ENCODE measurements at places on chromosomes 6 and 20.

- DNase-seq = no peak
Observed at GRCh38 chr6:1001655-1002349, 308.9 kb upstream of the EXOC2 start.

GRCh38 chr6:30041221-30041620 lies 19.8 kb upstream of the POLR1H start:
- no peak for DNase-seq

GRCh38 chr6:111069382-111070104 lies 17.8 kb upstream of the SLC16A10 start:
- no peak for DNase-seq

GRCh38 chr6:150099953-150100352 lies 31.0 kb upstream of the ULBP3 start:
- no peak for DNase-seq

GRCh38 chr6:111912904-111913303 lies 39.7 kb upstream of the FYN start:
- DNase-seq = no peak

DNA sequence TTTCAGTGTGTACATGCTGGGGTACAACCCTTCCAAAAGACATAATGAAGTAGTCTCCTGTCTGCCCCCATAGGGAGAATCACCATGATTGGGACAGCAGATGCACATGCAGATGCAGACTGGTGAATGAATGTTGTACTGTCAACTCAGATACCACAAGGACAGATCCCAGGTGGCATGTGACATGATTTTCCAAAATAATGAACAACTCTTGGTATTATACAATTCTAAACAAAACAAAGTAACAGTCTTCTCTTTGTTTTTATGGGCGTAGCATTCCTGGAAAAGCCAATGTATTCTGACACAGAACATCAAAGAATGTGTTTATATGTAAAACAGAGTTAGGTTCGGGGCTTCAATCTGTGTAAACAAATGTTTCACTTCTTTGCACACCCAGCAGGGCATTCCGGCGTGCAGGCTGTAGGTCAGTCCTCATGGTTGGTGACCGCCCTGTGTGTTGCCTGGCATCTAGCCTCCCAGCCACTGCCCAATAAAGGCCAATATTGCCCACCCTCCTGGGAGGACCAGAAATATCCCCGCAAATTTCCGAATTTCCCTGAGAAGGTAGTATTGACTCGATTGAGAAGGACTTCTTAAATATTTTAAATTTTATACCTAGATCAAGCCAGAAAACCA lies 127.7 kb downstream of the KLHL32 start:
- no peak for DNase-seq

GRCh38 chr6:14452567-14453527 lies 335.3 kb downstream of the CD83 start:
- peak; percentile 48 for DNase-seq

GRCh38 chr6:135722679-135723078 lies 128.8 kb upstream of the PDE7B start:
- no peak for DNase-seq

GRCh38 chr6:40754461-40755045 lies 167.4 kb upstream of the LRFN2 start:
- peak; percentile 10 for DNase-seq

DNA sequence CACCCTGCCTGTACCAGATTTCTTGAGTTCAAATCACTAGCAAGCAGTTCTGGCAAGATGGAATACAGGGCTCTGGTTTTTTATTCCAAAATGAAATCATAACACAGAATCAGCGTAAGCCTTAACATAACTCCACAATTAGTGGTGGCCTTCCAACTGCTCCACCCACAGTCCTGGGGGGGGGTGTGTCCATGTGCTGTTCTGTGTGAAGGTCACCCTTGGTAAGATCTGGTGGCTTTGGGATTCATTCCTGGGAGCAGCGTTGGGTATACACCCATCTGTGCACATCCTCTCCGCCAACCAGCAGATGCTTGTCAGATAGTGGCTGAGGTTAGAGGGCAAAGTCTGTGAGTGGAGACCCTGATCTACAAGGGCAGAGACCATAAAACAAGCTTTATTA lies 49.9 kb upstream of the CD83 start:
- DNase-seq = no peak

DNA sequence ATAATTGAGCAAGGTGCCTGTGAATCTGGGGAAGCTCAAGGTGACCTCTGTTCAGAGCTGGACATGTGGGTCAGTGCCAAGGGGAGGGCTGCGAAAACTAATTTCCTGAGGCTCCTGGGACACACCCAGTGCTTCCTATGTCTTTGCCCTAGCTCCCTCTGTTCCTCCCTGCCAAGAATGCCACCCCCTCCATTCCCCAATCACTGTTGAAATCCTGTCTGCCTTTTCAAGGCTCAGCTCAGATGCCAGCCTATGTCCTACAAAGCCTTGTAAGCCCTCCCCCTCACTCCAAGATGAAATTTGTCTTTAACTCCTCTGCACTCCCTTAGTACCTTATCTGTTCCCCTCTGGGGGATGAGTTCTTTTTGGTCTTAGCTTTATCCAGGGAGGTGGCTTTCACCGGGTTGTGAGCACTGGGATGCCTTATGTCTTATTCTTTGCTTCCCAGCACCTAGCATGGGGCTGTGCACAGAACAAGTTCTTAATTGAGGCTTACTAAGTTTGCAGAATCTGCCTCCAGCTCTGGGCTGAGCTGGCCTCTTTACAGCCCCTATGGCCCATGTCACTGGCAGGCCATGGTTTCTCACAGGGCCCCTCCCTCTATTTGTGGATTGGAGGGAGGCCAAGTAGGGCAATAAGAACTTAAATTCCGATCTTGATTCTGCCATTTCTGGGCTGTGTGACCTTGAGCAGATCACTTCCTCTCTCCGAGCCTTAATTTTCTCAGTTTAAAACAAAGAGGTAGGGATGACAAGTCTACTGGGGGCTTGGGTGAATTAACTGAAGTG lies 51.5 kb upstream of the EPB41L1 start:
- DNase-seq = no peak

- no peak for DNase-seq
Observed at GRCh38 chr6:170487707-170488329, 65.3 kb downstream of the PSMB1 start.

DNA sequence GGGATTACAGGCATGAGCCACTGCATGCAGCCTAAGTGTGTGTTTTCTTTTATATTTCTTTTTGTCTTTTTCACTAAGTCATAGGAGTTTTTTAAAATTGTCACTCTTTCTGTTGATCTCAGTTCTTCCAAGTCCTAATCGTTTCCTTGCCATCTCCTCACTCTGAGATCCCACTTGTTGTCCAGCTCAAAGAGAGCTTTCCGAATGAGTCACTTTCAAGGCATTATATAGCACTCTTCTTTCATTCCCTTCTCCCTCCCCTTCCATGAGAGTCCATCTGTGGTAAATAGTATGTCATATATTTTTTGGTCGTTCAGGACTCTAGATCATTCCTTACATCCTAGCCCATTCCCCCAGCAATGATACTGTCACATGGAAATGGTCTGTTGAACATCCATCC lies 4.3 kb downstream of the VAPB start:
- no peak for DNase-seq

DNA sequence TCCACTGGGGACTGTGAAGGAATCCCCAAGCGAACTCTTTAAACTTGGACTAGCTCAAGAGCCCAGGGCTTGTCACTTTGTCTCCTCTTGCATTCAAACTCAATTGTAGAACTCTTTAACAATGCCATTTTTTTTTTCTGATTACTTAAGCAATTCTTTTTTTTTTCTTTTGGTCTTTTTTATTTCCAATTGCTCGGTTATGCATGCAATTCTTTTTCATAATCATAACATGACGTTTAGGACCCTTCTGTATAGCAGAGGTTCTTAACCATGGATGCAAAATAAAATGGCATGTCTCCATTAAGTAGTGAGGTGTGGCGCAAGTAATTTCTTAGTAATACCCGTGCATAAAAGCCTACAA lies 466 bp upstream of the BFSP1 start:
- DNase-seq = no peak

DNA sequence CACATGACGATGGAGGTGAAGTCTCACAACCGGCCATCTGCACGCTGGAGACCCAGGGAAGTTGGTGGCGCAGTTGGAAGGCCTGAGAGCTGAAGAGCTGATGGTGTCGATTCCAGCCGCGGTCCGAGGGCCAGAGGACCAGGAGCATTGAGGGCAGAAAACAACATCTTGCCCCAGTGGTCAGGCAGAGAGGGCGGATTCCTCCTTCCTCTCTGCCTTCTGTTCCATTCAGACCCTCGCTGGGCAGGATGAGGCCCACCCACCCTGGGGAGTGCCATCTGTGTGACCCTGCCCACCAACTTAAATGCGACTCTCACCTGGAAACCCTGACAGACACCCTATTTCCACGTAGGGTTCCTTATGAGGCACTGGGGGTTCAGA lies 120.7 kb upstream of the PMEPA1 start:
- no peak for DNase-seq

DNA sequence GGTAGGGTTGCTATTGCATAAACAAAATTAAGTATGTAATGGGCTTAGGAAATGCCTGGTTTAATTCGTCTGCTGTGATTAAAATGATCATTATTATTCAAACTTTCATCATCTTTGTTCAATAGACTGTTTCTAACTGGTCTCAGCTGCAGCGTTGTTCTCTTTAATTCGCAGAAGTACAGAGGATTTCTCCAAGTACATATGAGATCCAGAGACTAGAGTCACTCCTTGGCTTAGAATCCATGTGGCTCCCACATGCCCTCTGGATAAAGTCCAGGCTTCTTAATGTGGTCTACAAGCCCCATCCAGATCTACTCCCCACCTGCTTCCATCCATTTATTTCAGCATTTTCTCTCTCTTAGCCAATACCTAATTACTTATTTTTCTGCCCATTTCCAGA lies 1.1 kb upstream of the ZBTB24 start:
- no peak for DNase-seq

GRCh38 chr20:32314768-32315167 lies 37.3 kb downstream of the KIF3B start:
- DNase-seq = no peak

- DNase-seq = no peak
Observed at GRCh38 chr20:18428490-18429173, 38.2 kb downstream of the DZANK1 start.

- DNase-seq = no peak
Observed at GRCh38 chr20:62560162-62560561, 82.1 kb upstream of the SLCO4A1 start.

GRCh38 chr6:14144678-14145113 lies 27.1 kb downstream of the CD83 start:
- peak; percentile 75 for DNase-seq

DNA sequence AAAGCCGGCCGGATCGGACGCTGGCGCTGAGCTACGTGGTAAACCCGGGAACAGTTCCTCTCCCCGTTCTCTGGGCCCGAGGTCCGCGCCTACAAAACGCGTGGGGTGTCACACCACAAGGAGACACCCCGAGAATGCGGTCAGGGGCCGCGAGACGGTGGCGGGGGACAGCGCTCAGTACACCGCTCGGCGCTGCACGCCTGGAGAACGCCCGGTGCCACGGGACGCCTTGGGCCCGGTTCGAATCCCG lies 670 bp downstream of the NCOA5 start:
- DNase-seq = no peak

- DNase-seq = no peak
Observed at GRCh38 chr6:635233-635632, 21.7 kb downstream of the HUS1B start.

- no peak for DNase-seq
Observed at GRCh38 chr6:17292600-17293133, 11.5 kb downstream of the RBM24 start.

DNA sequence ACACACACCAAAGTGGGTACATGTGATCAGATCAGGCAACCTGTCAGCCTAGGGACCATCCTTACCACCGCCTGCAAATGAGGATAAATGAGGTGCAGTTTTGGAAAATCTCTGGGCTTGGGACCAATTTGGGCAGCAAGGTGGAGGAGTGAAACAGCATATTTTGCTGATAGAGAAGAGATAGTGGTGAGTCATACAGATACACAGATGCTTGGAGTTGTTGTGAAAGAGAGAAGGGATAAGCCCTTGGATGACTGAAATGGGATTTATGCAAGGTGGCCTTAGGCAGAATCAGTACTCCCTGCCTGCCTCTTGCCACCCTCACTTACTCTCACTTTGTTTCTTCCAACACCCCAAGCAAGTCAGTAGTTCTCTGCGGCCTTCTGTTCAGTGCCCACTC lies 34.7 kb downstream of the BMP2 start:
- no peak for DNase-seq

DNA sequence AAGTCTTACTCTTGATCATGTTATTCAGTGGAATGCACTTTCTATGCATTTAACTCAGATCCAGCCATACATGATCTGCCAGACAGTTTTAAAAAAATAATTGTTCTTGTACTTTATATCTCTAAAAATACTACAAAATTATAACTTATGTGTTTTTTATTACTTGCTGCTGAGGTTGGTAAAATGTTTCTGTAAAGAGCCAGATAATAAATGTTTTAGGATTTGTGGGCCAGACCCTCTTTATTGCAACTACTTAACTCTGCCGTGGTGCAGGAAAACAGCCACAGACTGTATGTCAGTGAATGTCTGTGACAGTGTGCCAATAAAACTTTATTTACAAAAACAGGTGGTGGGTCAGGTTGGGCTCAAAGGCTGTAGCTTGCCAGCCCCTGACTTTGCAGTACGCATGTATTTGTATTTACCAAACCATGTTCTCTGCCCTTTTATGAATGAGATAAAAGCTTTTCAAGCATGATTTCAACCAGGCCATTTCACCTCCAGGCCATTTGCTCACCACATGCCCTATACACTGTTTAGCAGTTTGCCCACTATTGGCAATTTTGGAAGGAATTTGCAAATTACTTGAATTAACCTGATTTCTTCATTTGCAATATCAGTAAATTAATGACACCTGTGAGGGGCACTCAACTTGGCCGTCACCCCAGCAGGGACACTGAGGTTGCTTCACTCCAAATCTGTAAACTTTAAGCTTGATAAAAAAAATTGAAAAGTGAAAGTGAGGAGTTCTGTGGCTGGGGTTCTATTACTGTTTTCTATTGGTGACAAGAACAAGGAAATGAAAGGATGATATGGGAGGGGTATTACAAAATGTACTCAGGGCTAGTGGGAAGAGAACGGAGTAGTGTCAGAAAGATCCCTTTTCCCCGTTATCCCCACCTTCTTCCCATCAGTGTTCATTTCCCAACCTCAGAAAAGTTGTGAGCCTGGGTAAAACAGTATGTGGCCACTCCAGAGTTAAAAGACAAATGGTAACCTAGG lies 133.4 kb downstream of the CEBPB start:
- no peak for DNase-seq

DNA sequence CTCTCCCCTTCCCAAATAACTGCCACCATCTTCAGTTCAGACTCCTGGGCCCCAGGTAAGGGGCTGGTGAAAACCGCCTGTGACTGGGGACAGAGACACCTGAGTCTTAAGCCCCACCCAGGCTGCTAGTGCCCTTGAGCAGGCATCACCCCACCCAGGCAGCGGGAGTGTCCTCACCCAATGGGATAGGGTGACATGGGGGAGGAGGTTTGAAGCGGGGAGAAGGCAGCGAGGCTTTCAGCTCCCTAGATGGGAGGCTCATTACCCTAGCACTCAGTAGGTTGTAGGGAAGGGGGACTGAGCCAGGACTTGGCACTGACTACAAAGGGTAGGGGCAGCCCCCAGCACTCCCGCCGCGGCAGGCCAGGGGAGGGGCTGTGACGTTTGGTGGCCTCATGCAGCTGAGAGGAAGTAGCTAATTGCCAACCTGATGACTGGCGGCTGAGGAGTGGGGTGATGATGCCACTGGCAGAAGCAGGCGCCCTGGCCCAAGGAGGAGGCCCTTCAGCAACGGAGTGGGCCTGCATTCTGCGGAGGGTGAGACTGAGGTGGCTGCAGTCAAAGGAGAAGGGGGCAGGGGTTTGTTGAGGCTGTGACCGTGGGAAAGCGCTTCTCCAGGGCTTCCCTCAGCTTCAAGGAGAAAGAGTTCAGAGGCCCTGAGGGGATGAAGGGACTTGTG lies 126.9 kb downstream of the MRPL14 start:
- peak; percentile 18 for DNase-seq

Data from CD4-positive, alpha-beta T cell treated with Interleukin-4 for 1 hour (primary cell).